ENCODE measurements at places on chromosomes 2 and 18.

GRCh38 chr2:17615147-17615546 is 74.7 kb downstream of the VSNL1 start:
- DNase-seq: no peak

DNA sequence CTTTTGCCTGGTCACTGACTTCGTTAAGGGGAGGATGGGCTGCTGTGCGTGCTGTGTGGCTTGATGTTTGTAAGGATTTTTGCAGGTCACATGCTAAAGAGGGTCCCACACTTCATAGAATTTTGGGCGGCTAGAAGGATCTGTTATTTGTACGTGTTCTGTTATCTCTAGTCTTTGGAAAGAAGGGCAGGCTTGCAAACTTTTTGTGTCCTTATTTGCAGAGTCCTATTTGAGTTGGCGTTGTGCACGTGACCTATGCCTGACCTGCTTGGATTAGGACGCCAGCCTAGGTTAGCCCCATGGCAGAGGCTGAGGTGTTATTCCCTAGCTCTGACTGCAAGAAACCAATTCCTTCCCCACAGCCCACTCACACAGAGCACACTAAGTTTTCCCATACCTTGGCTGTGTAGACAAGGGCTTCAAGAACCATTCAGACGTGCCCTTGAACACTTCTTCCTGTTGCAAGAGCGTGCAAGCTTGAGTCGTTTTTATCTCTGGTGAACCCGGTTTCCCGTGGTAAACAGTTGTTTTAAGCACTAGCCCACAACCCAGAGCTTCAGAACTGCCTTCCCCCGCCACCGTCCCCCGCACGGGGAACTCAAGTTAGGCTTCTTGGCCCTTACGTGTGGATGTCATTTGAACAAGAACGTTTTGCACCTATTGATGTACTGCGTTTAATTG is 94.6 kb downstream of the LDLRAD4 start:
- no peak for DNase-seq

DNA sequence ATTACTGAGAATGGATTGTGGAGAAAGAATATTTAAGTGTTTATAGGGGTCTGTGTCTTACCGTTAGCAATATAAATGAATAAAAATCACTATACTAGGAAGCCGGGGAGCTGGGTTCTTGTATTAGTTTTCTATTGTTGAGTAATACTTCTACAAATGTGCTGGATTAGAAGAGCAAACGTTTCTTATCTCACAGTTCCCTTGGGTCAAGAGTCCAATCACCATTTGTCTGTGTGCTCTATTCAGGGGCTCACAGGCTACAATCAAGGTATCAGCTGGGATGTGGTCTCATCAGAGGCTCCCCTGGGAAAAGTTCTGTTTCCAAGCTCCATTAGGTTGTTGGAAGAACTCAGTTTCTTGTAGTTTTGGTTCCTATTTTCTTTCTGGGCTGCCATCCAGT is 790.9 kb downstream of the CNTNAP5 start:
- no peak for DNase-seq

DNA sequence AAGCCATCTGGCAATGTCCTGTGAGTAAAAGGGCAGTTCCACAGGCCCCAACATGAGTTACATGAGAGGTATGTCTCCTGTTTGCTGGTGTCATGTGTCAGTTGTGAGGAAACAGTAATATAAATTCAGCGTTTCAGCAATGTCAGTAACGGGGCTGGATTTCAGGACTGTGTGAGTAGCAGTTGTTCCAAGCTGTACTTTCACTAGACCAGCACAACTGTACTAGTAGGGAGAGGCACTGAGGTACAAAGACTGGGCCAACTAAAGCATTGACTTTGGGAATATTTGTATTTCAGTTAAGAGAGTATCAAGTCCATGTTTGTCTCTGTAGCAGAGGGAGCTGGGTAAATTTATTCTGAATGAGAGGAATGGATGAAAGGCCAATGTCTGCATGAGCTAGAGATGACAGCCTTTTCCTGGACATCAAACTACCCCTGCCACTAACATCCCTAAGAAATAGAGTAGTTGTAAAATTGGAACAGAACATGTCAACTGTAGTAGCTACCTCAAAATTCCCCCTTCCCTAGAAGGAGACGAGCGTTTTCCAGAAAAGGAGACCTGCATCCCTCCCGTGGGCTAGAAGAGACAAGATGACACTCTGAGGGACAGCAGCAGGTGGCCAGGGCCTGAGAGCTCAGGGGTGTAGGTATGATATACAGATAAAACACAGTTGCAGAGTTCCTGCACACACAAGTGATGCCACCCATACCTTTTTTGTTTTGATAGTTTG is 24.4 kb downstream of the EIF4E2 start:
- DNase-seq: no peak

GRCh38 chr2:9002313-9002636 is 1.2 kb downstream of the MBOAT2 start:
- DNase-seq: no peak

- DNase-seq: no peak
Observed at GRCh38 chr2:110777531-110778311, 45.3 kb downstream of the ACOXL start.

GRCh38 chr2:105404736-105405135 is 5.9 kb upstream of the FHL2 start:
- no peak for DNase-seq
